Stimulated activated CD8-positive, alpha-beta memory T cell treated with anti-CD3 and anti-CD28 coated beads, Interleukin-4, amount 100 ng/mL, for 1 hour (primary cell): ENCODE measurements at places on chromosomes 2 and 18.

DNA sequence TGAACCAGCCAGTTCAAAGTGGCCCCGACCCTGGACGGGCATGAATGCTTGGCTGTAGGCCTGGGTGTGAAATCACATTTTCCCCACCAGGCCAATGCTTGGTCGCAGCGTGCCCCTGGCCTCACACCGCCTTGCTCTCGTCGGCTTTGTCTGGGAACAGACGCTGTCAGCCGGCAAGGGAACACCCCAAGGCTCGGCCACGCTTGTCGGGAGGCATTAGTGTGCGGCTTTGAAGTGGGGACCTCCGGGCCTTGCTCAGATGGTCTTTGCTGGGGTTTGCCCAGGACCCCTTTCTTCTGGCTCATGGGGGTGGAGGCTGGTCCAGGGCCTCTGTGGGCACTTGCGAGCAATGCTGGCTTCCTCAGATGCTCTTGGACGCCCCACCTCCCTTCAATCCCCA lies 79.1 kb downstream of the INHBB start:
- DNase-seq, result no peak

GRCh38 chr2:195657634-195658540 lies 861 bp downstream of the SLC39A10 start:
- DNase-seq, result peak; percentile 26

GRCh38 chr2:8543060-8543382 lies 138.8 kb upstream of the ID2 start:
- DNase-seq, result no peak

DNA sequence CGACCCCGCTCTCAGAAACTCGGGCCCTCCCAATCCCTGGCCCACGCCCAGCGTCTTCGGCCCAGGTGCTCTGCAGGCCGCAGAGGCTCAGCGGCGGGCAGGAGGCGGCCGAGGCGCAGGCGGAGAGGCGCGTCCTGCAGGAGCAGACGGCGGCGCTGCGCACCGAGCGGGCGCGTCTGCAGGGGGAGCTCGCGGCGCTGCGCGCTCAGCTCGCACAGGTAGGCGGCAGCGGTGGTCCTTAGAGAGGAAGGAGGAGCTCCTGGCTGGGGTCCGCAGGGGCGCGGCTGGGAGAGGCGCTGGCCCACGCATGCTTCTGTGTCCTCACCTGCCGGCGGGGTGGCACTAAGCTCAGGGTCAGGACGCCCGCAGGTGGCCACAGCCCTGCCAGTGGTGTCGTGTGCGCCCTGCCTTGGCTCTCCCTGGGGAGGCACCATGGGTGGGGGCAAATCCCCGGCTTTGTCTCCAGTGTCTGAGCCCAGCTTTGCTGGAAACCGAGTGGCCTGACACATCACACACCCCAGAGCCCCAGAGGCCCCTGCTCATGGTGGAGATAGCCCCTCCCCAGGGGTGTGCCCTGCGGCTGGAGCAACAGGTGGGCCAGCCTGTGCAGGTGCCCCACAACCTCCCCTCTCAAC lies 14.9 kb upstream of the SNED1 start:
- no peak for DNase-seq

GRCh38 chr2:211093743-211094303 lies 537.4 kb downstream of the CPS1 start:
- no peak for DNase-seq

GRCh38 chr18:32439241-32439640 lies 31.4 kb downstream of the GAREM1 start:
- DNase-seq, result no peak

DNA sequence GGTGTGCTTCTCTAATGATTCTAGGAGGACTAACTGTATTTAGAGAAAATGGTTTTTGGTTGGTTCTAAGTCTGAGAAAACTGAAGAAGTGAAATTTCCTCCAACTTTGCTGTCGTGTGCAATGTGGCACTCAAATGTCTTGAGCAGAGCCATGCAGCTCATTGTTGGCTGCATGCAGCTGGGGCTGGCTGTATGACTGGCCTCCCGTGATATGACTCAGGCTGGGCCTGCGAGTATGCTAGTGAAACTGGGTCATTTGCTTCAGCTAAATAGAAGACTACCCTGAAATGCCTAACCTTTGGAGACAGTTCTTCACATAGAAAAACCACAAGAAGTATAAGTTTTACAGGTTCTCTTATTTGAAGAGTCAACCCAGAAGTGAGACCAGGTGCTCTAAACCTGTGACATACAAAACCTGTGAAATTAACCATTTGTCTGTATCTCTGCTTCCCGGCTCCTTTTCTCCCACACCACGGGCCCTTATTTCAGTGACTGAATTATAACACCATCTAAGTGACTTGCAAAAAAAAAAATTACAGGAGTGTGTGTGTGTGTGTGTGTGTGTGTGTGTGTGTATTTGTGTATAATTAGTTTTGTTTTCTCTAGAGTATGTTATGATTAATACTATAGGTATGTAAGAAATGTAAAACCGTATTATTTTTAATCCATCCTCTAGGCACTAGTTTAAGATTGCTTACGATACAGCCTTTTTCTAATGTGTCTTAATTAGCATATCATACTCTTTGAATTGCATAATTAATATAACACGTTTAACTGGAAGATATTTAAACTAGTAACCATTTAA lies 15.9 kb downstream of the POLI start:
- no peak for DNase-seq

DNA sequence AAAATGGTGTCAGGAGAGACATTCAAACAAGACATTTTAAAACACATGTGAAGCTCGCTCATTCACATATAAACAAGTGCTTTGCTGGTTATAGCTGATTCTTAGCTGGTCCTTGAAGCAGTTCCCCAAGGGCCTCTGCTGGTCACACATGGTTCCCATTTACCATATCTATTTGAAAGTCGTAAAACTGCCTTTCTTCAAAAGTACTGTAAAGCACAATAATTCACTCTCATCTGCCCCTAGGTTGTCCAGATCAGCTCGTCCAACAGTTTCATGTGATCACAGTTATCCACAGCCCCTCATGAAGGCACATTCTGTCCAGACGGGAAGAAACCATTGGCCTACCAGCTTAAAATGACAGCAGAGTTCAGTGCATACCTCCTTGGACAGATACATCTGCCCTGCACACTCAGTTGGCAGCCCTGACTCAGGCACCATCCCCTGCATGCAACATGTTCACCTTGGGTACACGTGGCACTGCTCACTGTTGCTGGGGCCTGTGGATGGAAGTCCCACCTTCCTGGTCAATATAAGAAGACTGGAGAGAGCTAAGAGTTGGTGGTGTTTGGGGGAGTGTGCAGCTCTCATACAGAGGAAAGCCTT lies 108.0 kb upstream of the HAAO start:
- no peak for DNase-seq

DNA sequence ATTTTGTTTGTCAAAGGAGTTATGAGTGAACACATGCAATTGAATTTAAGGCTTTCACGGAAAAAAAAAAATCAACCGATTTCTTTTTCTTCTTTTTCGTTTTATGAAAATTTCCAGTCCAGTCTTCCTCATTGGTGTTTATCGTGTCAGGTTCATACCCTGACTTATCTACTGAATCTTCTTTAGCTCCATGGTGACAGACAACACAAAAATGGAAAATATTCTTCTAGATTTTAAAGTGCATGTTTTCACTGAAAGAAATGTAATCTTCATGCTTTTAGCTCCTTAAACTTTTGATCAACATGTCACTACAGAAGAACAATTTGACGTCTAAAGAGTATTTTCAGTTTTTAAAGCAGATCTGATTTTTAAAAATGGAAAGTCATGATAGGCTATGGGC lies 14.7 kb downstream of the KCNE4 start:
- DNase-seq, result no peak
